ENCODE measurements at places on chromosomes 12 and 14.

DNA sequence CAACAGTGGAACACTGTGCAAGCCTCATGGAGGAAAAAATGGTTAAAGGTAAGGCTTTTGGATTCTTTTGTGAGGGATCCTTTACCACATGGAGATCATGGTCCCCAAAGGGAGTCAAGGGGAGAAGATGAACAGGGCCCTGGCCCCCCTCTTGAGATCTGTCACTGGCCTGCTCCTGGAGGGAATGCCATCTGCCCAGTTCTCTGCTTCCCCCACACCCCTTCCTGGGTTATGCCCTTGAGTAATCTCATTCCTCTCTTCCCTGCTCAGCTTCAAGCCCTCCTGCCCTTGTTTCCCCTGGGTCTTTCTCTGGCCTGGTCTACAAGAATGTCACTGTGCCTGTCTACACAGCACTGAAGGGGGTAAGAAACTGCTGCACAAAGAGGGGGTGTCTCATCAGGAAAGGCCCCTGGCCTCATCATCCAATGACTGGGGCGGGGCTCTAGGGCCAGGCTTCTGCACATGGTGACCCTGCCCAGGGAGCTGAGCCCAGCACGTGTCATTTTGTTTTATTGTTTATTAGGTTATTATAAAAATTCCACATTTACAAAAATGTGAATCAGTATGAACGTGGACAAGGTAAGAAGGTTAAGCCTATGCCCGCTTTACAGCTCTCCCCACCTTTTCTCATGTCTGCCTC, 30.3 kb downstream of the PIGH start:
- no peak for DNase-seq

DNA sequence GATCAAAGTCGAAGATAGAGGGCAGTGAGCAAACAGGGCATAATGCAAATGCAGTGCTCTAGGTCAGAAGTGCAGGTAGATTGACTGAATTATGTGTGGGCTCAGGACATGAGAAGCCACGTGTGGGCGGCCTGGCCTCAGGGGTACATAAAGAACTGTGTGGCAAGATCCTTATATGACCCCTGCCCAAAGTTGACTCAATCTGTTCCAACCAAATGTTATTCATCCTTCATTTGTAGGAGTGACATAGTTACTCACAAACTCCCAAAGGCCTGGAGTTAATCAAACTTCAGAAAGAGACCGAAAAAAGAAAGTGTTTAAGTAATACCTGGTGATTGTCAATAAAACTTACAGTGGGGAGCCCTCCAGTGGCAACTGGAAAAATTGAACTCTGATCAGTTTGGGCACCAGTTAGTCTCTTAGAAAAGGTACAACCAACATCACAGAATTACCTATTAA, 150.4 kb upstream of the FAR2 start:
- no peak for DNase-seq

DNA sequence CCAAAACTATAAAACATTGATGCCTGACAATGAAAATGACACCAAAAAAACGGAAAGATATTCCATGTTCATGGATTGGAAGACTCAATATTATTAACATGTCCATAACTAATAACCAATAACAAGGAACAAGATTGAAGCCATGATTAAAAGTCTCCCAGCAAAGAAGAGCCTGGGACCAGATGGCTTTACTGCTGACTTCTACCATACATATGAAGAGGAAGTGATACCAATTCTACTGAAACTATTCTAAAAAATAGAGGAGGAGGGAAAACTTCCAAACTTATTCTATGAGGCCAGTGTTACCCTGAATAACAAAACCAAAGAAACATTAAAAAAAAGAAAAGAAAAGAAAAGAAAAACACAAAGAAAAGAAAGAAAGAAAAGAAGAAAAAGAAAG, 54.6 kb upstream of the ATF7IP start:
- no peak for DNase-seq

DNA sequence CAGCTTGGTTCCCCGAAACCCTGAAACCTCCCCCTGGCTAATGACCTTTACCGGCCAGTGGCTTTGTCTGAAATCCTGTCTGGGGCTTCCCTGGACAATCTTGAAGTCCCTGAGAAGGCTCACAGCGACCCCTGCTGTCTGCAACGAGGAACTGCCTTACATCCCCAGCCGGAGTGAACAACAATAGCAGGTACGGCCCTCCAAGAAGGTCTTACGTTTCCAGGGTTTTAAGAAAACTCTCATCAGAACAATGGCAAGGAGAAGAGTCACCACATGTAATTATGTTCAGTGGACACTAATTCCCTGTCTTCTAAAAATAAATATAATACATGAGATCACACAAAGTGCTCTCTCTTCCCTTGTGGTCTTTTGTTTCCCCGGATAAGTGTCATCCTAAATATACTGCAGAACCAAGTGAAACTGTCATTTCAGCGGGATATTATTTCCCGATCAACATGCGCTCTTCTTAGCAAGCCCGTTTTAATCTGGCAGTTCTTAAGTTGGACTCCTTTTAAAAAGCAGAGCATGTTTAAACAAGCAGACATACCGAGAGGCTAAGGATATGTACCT, 53.3 kb downstream of the RBM19 start:
- peak; percentile 33 for DNase-seq

DNA sequence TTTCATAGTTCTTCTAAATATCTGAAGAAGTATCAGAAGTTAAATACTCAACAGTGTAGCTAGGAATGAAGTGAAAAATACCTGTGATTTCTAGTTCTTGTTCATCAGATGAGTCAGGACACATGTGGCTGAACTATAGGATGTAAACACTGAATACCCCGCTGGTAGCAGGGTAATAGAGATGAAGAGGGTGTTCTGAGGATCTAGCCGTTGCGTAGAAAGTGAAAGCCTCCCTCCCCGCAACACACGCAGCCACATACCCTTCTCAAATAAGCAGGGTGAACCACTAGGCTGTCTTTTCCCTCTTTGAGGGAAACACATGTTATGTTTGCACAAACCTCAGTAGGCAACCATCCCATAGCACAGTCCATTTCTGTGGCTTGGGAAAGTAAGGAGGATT, 16.4 kb upstream of the RNASE12 start:
- no peak for DNase-seq

DNA sequence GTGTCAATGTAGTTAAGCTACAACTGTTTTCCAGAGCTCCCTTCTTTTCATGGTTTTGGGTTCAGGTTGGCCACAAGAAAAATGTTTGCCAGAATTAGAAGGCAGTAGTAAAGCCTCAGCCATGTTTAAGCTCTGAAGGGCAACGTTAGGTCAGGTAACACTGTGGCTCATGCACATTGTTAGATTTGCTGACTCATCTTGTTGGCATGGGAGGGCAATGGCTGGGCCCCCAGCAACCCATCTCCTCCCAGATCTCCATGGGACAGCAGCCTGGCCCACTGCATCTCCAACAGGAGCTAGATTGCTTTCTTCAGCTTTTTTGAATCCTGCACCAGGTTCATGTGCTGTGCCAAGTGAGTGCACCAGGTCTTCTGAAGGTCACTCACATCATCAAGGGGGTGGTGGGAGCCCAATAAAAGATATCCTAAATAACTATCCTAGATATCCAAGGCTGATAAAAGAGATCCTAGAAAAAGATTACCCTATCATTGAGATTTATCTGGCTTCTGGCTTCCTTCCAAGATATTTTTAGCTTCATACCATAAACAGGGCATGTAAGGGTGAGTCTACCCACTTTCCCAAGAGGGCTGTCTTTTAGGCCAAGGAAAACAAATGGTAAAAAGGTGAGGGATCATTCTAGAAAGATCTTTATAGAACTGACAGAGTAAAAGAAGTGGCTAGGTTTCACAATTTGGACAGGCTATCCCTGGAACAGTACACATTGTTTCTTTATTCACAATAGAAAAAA, 28.9 kb downstream of the PTGER2 start:
- no peak for DNase-seq

- no peak for DNase-seq
These were observed 8.8 kb downstream of the AICDA start for GRCh38 chr12:8603856-8604255.

DNA sequence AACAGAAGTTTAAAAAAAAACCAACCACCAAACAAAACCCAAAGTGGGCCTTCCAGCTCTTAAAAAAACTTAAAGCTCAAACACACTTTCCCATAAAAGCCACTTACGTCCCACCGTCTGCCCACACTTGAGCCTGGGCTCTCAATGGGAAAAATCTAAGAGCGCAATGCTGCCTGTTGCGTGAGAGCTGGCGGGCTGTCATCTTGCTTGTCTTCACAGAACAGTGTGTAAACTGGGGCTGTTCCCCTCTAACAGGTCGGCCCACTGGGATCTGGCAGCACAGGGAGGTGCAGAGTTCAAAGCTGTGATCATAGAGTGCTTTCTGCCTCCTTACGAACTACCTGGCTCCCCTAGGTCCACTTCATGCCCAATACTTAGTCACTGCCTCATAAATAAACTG, 80.0 kb downstream of the DICER1 start:
- no peak for DNase-seq

DNA sequence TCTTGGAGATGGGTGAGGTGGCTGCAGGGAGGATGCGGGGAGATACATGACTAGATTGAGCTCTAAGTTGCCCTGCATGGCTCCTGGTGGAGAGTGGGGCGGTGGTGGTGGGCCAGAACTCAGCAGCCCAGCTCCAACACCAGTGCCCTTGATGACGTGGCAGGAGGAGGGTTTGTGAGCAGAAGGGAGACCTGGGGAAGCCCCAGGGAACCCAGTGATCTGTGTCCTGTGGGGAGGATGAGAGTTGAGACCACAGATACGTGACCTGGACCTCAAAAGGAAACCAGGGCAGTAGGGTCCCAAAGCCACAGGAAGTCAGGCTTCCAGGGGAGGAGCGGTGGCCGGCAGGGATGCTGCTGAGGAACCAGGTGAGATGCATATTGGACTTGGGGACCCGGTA, 989.1 kb upstream of the TMEM132C start:
- no peak for DNase-seq
